ENCODE measurements at places on chromosomes 5 and 9.

DNA sequence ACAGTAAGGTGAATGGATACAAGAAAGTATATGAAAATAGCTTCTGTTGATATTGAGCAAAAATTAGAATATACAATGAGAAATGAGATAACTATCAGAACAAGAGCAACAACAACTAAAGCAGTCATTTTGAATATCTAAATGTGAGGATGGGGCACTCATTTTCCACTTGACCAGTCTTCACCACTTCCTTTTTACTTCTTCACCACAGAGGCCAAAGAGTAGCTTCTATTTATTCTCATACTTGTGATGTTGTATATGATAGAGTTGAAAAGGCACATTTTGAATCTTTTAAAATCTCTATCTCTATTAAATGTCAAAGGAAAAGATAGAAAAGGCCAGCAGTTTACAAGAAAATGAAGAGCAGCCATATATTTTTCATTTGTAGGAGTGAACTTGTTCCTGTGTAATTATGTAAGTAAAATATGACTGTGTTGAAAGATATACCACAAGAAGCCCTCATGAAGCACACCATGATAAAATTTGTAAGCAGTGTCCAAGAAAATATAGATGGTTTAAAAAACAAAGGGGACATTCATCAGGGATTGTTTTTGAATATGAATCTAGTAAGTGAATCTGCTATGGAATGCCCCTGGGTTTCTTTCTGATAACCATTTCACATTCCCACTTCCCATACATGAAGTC, 39.2 kb downstream of the ADAMTS19 start:
- no peak for DNase-seq

DNA sequence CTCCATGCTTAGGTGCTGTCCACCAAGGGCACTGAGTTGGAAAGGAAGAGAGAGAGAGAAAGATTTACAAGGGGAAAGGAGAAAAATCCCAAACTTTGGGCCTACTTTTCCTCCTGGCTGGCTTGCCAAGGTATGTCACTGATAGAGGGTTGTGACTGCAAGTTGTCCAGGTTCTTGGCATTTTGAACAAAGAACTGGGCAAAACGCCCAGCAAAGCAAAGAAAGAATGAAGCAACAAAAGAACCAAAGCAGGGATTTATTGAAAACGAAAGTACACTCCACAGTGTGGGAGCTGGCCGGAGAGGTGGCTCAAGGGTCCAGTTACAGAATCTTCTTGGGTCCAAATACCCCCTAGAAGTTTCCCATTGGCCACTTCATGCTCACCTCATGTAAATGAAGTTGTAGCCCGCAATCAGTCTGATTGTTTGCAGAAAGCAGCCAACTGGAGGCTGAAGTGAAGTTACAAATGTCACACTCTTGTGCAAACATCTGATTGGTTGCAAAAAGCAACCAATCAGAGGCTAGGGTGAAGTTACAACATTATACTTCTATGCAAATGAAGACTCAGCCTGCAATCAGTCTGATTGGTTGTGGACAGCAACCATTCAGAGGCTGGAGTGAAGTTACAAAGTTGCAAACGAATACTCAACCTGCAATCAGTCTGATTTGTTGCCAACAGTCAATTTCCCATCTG, 263.5 kb downstream of the YTHDC2 start:
- DNase-seq: no peak

DNA sequence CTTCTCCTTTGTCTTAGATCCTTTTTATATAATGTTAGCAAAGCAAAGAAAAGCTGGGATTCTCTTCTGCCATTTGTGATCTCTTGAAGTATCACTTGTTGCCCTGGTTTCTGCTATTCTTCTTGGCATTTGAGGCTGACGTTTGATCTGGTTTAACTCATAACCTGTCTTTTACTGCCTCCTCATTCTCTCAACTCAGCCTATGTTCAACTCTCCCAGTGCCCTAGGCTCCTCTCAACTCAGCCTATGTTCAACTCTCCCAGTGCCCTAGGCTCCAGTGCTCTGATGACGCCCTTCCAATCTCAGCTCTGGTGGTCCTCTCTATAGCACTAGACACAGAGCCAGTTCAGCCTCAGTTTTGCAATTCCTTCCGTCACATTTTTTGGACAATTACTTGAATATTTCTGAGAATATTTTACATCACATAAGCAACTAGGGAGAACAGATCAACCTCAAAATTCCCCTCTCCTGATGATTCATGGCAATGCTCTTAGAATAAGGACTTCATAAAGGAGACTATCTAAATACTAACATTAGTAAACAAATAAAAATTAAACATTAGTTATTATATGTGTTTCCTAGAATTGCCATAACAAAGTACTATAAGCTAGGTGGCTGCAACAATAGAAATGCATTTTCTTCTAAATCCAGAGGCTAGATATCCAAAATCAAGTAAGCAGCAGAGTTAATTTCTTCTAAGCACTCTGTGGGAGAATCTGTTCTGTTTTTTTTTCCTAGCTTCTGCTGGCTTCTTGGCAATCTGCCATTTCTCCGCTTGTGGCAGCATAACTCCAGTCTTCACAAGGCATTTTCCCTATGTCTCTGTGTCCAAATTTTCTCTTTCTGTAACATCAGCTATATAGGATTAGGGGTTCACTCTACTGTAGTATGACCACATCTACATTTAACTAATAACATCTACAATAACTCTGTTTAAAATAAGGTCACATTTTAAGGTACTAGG, 662.1 kb upstream of the FTMT start:
- no peak for DNase-seq

- DNase-seq: no peak
These were observed 5.6 kb downstream of the C5orf24 start for GRCh38 chr5:134851307-134851923.

DNA sequence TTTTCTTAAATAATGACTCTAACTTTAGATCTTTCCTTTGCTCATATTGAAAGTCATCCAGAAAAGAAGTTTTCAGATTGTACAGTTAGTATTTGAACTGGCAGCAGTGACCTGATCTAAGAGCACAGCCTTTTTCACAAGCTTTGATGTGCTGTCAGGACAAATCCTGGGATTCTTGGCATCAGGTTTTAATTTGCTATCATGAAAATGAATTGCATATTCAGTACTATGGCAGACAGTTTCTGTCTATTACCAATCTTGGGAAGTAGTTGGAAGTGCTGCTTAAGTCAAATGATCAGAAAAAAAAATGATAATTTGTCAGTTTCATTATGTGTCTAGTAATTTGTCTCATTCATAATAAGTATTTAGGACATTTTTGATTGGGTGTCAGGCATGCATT, 925.6 kb upstream of the ARRDC3 start:
- no peak for DNase-seq
